ENCODE measurements at places on chromosomes 16 and 17. TPM values are rescaled to one million over a fixed set of nuclear protein-coding genes. Genes with fewer than 3 reads are reported as not detected.

DNA sequence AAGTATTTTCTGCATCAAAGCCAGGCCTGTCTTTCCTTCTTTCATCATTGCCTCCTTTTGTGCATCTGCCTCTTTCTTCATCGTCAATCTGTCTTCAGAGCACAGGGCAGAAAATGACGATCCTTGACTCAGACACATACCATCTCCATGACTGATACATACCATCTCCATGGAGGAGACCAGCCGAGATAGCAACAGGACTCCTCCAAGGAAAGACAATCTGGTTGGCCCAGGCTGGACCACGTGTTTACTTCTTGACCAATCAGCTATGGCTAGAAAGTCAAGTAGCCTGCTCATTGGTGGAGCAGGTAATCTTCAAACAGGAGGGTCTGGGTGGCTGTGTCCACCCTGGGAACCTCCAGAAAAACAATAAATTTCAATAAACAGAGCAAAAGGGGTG is 164.6 kb downstream of the CPPED1 start:
- no peak for DNase-seq

GRCh38 chr16:55540221-55540620 is 26.3 kb upstream of the CAPNS2 start:
- no peak for DNase-seq

DNA sequence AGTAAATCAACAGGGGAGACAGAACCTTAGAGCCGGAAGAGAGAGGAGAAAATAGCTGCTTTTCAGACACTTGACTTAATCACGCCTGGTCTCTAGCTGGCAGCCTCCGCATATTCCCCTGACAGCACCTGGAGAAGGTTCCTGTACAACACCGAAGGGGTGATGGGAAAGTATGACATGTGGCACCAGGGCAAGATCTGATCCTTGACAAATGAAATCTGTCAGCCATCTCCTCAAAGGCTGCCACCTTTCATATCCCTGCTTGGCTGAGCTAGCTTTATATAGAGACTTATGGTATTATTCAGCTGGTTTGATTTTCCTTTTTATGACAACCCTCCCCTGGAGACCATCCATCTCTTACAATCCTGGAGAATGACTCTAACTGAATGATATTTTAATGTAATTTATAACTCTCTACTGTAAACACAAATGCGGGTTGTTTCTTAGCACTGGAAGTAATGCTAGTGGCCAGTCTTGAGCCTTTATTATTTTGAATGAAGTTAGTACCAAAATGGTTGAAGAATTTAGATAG is 1205.3 kb upstream of the CDH8 start:
- DNase-seq, result no peak

- no peak for DNase-seq
These were observed 7.8 kb downstream of the SUPT4H1 start for GRCh38 chr17:58344047-58344790.

- no peak for DNase-seq
These were observed 36.2 kb upstream of the NAT9 start for GRCh38 chr17:74812109-74813009.

DNA sequence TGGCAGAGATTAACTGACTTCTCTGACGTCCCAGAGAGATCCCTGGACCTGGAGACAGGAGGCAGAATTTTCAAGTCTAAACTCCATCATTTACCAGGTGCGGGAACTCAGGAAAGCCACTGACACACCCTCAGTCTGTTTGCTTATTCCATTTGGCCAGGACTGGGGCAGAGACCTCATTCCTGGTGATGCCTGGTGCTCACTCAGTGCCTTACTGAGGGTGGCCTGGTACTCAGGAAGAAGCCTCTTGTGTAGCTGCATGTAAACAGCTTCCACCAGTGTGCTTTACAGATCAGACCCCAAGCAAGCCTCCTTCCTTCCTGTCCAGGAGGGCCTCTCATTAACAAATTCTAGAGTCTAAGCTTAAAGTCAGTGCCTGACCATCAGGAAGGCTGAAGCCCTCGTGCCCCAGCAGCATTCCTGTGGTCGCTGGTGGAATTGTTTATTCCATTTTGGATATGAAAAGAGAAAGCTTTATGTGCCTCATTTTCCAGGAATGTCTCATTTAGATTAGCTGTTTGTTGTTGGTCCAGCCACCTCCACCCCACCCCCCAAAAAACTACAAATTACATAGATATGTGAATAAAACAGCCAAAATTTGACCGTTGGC is 236.1 kb upstream of the CDH5 start:
- no peak for DNase-seq

DNA sequence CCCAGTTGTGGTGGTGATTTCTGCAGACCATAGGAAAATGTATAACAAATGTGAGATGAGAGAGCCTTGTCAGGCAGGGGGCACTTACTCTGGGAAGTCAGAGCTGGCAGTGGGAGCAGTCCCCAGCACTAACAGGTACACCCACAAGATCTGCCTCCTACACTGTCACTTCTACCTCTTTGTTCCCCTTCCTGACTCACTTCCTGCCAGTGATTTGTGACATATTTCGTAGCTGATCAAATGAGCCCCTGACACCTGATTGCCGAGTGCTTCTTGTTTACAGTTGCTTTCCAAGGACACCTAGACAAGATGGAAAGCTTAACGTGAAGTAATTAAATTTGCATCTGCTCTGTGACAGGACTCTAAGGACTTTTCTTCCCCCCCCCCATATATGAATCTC is 40.5 kb downstream of the FTO start:
- DNase-seq, result no peak

GRCh38 chr16:56919099-56919800 is 12.7 kb upstream of the HERPUD1 start:
- DNase-seq, result no peak

DNA sequence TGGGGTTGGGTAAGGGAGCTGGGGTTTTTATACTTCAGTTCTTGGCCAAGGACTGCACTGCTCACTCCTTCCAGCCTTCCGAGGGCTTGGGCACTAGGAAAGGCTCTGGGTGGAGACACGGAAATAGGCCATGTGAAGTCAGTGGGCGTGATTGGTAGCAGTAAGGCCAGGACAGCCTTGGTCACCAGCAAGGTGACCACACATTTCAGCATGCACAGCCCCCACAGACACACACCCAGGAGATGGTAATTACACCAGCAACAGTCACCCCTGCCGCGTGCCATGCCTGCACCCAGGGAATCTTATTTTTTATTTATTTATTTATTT is 252.5 kb downstream of the SEC14L1 start:
- no peak for DNase-seq

DNA sequence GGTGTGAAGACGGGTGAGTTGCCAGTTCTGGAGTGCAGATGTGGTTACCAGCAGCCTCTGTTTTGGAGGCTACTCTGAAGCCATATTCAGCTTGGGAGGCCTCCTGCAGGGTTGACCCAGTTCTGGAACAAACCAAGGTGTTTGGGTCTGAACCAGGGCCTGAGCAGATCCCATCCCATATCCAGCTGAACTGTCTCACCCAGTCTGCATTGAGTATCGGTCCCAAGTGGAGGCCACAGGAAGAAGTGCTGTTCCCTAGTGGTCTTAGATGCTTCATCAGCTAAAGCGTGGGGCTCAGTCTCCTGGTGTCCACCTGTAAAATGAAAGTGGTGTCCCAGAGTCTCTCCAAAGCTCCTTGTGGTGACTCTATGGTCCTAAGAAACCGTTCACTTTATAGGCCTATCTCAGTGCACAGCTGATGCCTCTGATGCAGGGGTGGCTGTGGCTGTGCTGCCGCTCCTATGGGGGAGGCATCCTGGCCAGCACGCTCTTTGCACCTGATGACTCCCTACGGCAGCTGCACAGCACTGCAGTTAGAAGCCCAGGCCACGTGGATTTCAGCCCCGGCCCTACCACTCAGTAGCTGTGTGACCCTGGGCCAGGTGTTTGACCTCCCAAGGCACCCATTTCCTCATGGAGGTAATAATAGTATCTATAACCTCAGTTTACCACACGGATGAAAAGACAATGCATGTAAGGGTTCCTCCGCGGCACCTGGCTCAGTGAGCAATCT is 21.0 kb downstream of the CBX4 start:
- no peak for DNase-seq

- DNase-seq, result no peak
These were observed 1.9 kb downstream of the CMC2 start for GRCh38 chr16:81004646-81005353.

DNA sequence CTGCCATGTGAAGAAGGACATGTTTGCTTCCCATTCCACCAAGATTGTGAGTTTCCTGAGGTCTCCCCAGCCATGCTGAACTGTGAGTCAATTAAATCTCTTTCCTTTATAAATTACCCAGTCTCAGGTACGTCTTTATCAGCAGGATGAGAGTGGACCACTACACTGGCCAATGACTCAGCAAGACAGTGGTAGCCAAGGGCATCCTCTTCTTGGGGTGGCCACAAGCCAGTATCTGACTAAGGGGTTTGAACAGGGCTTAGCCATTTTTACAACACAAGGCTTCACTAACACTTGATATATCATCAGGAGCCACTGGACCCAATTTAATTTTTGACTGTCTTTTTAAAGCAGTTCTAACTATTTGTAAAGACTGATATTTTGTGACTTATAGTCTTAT is 21.1 kb upstream of the KRT24 start:
- no peak for DNase-seq

DNA sequence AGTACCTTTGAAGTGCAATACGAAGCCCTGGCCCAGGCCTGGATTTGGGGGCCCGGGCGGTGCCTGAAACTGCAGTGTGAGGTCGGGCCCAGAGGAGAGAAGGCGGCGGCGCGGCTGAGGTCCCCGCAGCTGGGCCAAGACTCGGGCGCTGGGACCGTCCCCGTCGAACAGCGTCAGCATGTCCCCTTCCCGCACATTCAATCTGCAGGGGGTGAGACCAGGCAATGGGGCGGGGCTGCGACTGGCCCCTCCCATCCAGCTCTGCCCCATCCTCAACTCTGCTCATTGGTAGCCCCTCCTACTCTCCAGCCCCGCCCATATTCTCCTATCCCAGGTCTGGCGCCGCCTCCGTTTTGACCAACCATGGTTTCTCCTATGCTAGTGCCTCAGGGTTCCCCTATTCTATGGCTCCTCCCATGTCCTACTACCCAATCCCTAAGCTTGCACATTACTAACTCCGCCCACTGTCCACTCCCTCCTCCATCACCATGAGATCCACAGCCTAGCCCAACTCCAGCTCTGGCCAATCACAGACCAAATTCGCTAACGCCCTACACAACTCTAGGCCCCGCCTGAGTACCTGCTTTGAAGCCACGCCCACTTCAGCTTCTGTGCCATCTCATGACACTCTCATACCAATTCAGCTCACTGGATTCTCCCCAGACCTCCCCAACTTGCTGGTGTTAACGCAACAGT is 14.4 kb upstream of the CDIPT start:
- DNase-seq, result no peak

DNA sequence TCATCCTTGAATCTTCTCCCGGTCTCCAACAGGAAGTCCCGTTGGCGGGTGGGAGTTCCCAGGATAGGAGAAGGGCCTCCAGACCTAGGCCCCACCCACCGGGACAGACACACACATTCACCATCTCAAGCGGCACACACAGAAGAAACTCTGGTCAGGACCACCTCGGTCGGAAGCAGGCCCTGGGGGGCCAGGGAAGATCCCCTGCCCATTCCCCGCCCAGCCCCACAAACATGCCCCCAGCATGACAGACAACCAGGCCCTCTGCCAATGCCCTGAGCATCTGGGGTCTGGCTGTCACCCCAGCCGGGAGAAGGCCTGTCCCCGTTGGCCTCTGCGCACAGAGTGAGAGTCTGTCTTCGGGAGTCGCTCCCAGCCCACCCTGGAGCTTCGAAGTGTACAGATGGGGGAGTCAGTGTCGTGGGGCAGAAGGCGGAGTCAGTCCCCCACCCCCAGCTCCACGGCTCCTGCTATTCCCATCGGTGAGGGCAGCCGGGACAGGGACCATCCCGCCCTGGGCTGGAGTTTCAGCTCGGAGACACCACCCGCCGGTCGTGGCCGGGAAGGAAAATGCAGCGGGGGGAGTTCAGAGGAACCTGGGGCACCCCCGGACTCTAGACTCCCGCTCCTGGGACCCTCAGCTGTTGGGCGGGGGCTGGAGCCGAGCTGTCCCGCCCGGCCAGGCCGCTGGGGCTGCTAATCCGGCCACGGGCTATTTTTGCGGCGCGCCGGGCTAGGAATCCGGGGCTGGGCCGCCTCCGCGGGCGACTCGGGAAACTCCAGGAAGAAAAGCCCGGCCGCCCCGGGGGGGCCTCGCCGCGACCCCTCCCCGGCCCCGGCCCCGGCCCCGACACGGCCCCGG is 660 bp downstream of the RHBDF1 start:
- peak; percentile 83 for DNase-seq

GRCh38 chr17:63681530-63681929 is 18.4 kb downstream of the LIMD2 start:
- DNase-seq, result no peak

DNA sequence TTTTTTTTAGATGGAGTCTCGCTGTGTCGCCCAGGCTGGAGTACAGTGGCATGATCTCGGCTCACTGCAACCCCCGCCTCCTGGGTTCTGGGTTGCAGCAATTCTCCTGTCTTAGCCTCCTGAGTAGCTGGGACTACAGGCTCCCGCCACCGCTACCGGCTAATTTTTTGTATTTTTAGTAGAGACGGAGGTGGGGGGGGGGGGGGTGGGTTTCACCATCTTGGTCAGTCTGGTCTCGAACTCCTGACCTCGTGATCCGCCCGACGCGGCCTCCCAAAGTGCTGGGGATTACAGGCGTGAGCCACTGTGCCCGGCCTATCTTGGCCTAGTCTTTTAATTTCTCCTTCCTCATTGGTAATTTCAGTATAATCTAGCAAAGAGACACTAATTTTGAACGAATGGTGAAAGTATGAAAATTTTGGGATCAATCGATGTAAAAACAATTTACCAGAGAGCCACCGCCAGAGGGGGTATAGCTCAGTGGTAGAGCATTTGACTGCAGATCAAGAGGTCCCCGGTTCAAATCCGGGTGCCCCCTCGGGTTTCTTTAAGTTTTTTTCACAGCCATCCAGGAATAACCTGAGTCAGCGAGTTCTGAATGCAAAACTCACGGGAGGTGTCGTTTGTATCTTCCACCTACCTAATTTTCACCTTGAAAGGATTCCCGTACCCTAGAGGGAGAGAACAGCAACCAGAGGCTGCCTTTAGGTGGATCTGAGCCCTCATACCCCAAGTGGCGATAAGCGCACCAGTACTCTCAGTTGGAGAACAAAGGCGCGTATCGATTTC is 2.5 kb upstream of the LASP1 start:
- DNase-seq, result no peak

- no peak for DNase-seq
These were observed 99.9 kb downstream of the RPTOR start for GRCh38 chr17:80644536-80644935.

DNA sequence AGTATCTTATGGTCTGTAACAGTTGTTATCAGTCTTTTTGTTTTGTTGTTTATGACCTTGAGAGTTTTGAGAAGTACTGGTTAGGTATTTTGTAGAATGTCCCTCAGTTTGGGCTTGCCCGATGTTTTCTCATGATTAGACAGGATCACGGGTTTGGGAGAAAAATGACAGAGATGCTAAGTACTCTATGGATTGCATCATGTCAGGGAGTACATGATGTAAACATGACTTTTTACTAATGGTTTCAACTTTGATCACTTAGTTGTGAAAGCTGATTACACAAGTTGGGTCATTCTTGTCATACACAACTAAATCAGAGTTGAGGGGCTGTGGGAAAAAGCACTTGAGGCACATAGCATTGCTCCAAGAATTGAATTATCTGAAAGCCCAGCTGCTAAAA is 94.7 kb upstream of the SIAH1 start:
- DNase-seq, result no peak

Gene KRT9
- total RNA-seq, result not detected

Gene TERB1
- total RNA-seq, result not detected

Gene ZNF18
- 4.5 TPM for total RNA-seq

Gene KIF19
- total RNA-seq, result 0.16 TPM

Gene LHX1
- total RNA-seq, result not detected

Gene IL34
- 2.0 TPM for total RNA-seq

Measured in Right ventricle myocardium inferior (tissue), 1 donor.